ENCODE measurements at places on chromosomes 6 and 20.

GRCh38 chr6:130674604-130675003 is 152.6 kb upstream of the SMLR1 start:
- H3K27me3 ChIP-seq: no peaks in the 10 kb centered on the region
- H3K4me3 ChIP-seq: no peak overlapping the region
- no peak for DNase-seq
- no peaks in the 10 kb centered on the region for H3K36me3 ChIP-seq
- no peak overlapping the region for H3K27ac ChIP-seq

DNA sequence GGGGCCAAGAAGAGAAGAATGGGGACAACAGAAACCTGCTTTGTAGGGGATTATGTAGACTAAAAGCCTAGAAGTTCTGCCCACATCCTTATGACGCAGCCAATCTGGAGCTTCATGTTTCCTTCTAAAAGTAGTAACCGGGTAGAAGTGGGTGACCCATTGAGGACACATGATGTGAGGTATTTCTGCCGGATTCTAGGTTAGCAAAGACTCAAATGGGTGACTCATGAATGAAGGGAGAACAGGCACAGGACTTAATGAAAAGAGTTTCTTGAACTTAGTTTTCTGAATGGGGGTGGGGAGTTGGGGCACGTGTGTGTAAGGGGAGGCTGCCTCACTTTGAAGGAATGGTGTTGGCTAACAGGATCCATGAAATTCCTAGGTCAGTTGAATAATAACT is 68.8 kb downstream of the CDS2 start:
- H3K36me3 ChIP-seq: peaks cover 3% of the 10 kb centered on the region
- no peaks in the 10 kb centered on the region for H3K27me3 ChIP-seq
- H3K4me3 ChIP-seq: no peak overlapping the region
- no peak overlapping the region for H3K27ac ChIP-seq
- no peaks in the 10 kb centered on the region for H3K4me1 ChIP-seq

DNA sequence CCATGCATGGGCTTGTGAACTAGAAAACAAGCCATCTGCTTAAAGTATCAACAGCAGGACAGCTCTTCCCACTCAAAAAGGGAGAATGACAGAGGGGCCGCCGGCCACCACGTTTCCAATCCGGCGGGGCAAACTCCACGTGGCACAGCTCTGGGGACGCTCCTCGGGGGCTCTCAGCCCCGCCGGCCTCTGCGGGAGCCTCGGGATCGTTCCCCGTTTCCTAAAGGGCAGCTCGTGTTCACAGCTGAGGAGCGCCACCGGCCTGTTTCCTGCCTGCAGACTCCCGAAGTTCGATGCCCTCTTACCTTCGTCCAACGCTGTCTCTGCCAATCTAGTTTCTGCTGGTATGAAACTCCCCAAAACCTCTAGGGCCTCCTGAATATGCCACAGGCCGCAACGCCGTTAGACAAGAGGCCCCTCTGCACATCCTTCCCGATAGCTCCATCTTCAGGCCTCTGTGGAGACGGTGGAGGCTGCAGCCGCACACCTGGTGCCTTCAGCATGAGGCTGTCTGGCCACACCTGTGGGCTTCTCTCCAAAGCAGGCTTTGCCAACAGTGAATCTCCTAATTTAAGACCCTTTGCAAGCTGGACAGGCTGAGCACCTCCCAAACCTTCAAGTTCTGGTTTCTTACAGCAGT is 46.5 kb downstream of the KCNQ2 start:
- H3K4me1 ChIP-seq: peaks cover 1% of the 10 kb centered on the region
- DNase-seq: no peak
- H3K4me3 ChIP-seq: no peak overlapping the region

DNA sequence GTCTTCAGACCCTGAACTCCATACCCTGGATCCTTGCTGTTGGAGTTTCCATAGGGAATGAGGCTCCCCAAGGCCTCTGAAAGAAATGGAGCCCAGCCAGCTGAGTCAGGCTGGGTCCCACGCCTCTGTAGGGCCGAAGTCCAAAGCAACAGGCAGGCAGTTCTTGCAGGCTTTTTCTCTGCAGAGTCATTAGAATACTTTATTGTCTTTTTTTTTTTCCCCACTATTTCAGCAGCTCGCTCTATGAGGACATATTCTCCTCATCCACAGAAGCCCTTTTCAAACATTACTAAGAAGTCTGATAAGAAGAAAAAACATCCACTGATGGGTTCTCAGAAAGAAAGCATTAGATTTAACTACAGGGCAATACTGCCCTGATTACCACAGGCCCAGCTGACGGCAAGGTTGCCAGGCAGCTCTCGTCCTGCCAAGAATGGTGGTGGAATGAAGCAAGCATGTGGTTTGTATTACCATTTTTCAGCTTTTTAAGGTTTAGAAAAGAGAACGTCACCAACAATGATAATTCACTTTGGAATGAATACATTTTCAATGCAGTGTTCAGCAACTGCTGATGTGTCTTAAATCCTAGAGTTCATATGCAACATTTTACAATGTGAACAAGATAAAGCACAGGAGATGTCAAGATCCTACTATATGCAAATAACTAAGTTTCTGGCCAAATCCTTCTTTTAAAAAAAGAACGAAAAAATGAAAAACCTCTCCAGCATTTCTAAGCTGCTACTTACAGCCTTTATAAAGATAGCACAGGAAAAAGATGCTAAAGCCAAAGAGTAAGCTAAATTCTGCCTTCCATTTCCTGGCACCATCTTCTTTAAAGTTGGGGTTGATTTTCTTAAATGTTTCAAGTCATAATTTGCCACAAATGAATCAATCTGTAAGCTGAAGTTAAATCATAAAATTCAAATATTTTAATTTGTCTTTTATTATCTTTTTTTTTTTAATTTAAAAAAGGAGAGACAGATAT is 223.6 kb upstream of the CITED2 start:
- H3K36me3 ChIP-seq: no peaks in the 10 kb centered on the region
- no peaks in the 10 kb centered on the region for H3K4me1 ChIP-seq
- no peak overlapping the region for H3K4me3 ChIP-seq
- no peaks in the 10 kb centered on the region for H3K27me3 ChIP-seq

GRCh38 chr6:89640804-89641203 is 2.3 kb upstream of the LYRM2 start:
- no peaks in the 10 kb centered on the region for H3K27me3 ChIP-seq
- no peak overlapping the region for H3K27ac ChIP-seq
- DNase-seq: no peak
- no peaks in the 10 kb centered on the region for H3K4me1 ChIP-seq
- peaks cover 18% of the 10 kb centered on the region for H3K36me3 ChIP-seq

GRCh38 chr6:131213501-131213990 is 78.3 kb downstream of the AKAP7 start:
- H3K27me3 ChIP-seq: no peaks in the 10 kb centered on the region
- DNase-seq: no peak
- no peaks in the 10 kb centered on the region for H3K4me1 ChIP-seq
- H3K4me3 ChIP-seq: no peak overlapping the region

DNA sequence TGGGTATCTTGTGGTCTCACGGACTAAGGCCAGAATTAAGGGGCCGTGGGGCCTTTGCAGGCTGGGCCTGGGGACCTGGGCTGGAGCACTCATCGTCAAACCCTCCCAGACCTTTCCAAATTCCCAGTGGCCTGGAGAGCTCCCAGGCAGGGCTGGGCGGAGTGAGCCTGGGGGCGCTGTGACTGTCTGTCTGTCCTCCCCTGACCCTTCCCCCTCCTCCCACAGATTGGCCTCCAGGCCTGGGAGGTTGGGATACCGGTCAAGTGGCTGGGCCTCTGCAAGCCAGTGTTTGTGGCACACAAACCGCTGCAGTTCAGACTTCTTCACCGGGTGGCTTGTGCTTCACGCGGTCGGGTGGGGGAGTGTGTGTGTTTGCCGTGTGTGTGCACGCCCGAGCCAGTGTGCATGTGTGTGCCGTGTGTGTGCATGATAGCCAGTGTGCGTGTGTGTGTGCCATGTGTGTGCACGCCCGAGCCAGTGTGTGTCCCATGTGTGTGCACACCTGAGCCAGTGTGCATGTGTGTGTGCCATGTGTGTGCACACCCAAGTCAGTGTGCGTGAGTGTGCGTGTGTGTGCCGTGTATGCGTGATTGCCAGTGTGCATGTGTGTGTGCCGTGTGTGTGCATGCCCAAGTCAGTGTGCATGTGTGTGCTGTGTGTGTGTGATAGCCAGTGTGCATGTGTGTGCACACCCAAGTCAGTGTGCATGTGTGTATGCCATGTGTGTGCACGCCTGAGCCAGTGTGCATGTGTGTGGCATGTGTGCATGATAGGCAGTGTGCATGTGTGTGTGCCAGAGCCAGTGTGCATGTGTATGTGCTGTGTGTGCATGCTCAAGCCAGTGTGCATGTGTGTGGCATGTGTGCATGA is 6.3 kb downstream of the RBBP8NL start:
- peaks cover 4% of the 10 kb centered on the region for H3K4me1 ChIP-seq
- no peak overlapping the region for H3K4me3 ChIP-seq
- no peaks in the 10 kb centered on the region for H3K27me3 ChIP-seq
- H3K36me3 ChIP-seq: no peaks in the 10 kb centered on the region
- no peak for DNase-seq

DNA sequence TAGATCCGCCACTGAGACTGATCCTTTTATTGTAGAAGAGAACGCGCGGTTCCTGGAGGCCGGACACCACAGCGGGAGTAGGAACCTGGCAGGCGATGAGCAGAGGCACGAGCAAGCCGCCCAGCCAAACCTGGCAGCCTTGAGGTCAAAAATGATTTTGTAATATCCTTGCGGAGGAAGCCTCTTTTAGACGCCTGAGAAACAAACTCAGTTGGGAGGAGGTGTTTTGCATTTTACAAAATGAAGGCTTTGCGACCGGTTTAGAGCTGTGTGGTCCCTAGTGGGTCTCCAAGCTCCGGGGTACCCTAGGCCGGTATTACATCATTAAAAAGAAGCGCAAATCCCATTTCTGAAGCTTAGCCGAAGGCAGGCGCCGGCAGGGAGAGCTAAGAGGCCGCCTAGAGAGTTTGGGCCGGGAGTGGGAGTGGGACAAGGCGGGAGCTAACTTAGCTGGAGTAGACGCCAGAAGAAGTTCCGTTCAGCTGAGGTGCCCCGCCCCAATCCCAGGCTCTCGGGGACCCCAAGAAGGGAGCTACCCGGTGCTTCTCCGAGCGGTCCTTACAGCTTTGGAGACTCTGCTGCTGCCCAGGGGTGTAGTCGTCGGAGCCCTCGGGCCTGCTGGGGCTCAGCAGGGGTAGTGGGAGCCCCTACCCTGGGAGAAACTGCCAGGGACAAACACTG is 1.9 kb upstream of the TBX18 start:
- H3K36me3 ChIP-seq: no peaks in the 10 kb centered on the region
- peaks cover 69% of the 10 kb centered on the region for H3K27me3 ChIP-seq
- H3K27ac ChIP-seq: no peak overlapping the region
- no peak for DNase-seq

DNA sequence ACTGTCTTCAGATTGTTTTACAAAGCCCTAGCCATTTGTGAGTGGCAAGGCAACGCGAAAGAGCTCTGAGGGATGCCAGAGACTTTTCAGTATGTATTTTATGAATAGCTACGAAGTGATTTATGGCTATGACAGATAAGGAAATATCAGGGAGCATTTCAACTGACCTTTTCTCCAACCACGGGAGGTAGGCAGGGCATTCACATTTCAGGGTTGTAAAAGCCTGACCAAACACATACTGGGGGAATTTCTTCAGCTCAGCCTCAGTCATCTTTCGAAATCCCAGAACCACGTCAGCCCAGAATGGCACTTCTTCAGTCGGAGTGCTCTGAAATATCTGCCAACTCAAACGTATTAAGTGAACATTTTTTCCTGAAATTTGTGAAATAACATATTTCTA is 10.8 kb downstream of the DDO start:
- DNase-seq: no peak
- no peaks in the 10 kb centered on the region for H3K27me3 ChIP-seq
- no peak overlapping the region for H3K4me3 ChIP-seq
- H3K27ac ChIP-seq: no peak overlapping the region

DNA sequence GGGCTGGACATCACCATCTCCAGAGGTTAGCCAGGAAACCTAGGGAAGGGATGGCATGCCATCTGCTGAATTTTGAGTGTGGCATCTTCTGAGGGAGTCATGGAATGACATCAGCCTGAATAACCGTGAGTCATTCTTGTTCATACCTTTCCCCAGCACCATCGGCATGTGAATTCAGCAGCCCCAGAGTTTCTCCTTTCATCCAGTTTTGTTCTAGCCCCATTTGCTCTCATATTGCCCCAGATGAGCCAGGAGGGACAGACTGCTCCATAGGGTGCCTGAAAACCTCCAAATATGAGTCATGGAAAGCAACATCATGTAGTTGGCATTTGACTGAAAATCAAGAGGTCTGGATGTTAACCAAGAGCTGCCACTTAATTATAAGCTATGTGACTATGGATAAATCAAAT is 219.2 kb upstream of the SGK1 start:
- no peak for DNase-seq
- no peaks in the 10 kb centered on the region for H3K36me3 ChIP-seq
- H3K27me3 ChIP-seq: no peaks in the 10 kb centered on the region
- no peak overlapping the region for H3K4me3 ChIP-seq
- H3K4me1 ChIP-seq: peaks cover 4% of the 10 kb centered on the region

- DNase-seq: no peak
- no peaks in the 10 kb centered on the region for H3K36me3 ChIP-seq
- no peaks in the 10 kb centered on the region for H3K27me3 ChIP-seq
- H3K4me1 ChIP-seq: no peaks in the 10 kb centered on the region
These were observed 3.4 kb downstream of the APMAP start for GRCh38 chr20:24989162-24989561.

DNA sequence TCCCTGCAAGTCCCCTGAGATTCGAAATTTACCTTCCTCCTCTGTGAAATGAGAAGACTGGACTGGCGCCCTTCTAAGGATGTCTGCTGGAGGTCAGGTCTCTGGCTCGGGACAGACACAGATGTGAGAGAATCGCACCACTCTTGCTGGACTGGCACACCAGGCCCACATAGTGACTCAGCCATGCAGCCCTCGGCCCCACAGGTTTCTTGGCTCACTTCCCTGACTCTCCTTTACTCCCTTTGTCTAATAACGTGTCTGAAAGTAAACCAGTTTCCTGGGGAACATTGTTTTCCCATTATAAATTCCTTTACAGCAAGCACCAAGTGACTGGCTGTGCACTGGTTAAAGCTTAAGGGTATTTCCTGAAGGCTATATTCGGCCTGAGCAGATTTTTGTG is 106.7 kb upstream of the PLEKHG1 start:
- no peak overlapping the region for H3K27ac ChIP-seq
- no peak overlapping the region for H3K4me3 ChIP-seq
- no peaks in the 10 kb centered on the region for H3K36me3 ChIP-seq
- DNase-seq: no peak
- H3K4me1 ChIP-seq: no peaks in the 10 kb centered on the region

DNA sequence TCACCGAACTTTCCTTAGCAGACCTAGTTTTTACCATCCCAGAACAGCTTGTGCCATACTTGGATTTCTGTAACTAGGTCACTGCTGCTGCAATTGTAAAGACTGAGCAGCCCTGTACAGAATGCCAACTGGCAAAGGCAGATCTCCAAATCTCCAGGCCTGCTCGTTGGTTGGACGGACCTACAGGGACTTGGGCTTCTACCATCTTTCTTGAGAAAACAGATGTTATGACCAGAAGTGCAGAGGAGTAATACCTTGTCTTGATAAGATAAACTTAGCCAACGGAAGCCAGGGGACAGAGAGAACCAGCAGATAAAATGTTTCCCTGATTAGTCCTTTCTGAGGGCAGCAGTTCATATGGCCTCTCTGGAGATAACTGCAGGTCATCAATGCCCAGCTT is 304.1 kb downstream of the RFPL4B start:
- no peak overlapping the region for H3K27ac ChIP-seq
- no peaks in the 10 kb centered on the region for H3K27me3 ChIP-seq
- H3K4me3 ChIP-seq: no peak overlapping the region
- no peaks in the 10 kb centered on the region for H3K4me1 ChIP-seq
- no peaks in the 10 kb centered on the region for H3K36me3 ChIP-seq
- DNase-seq: no peak
